ENCODE measurements at places on chromosomes 2 and 18.

DNA sequence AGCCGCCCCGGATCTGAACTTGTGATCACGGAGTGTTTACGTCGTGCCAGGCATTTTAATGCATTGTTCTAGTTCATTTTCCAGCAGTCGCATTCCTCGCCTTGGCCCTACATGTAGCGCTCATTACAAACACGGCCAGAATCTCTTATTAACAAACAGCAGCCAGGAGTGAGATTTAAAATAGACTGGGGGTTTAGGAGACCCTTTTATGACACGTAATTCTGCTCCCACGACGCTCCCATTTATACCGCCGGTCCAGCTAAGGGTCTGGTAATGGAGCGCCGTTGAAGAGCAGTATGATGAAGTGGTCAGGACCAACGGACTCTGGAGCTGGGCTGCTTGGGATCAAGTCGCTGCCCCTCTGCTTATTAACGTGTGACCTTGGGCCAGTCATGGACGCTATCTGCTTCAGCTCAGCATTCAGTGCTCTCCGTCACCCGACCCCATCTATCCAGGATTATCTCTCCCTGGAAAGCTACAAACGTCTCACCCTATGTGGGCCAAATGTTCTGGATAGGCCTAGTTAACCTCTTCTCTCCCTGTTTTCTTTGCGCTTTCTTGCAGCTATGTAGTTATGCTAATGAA, 745 bp downstream of the MSH2 start:
- DNase-seq: no peak

GRCh38 chr18:9561759-9562158, 52.6 kb downstream of the PPP4R1 start:
- no peak for DNase-seq

DNA sequence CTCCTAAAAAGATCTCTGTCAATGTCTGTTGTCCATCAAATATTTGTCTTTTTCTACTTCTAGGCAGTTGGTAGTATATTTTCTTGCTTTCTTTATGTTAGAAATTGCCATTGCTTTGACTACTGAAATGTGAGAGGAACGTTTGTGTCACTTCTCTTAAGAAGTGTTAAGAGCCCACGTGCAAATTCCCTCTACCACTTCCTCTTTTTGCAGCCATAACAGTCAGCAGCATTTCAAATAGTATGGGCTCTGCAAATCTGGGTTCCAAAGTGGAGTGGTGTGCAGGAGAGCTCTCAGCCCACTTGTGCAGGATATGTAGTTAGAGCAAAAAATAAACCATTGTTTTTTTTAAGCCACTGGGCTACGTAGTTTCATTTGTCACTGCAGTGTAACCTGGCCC, 314.0 kb downstream of the MEIS1 start:
- no peak for DNase-seq

- no peak for DNase-seq
Measured at GRCh38 chr2:71457123-71457915, 4.0 kb downstream of the DYSF start.

GRCh38 chr2:60119778-60120177, 433.7 kb downstream of the BCL11A start:
- DNase-seq: no peak

DNA sequence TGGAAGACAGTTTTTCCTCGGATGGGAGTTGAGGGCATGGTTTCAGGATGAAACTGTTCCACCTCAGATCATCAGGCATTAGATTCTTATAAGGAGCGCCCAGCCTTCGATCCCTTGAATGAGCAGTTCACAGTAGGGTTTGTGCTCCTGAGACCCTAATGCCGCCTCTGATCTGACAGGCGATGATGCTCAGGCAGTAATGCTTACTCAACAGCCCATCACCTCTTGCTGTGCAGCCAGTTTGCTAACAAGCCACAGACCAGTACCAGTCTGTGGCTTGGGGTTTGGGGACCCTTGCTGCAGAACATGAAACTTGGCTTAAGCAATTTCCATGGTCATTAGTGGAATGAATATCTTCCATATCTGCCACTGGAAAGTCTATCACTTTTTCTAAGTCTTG, 56.4 kb downstream of the GORASP2 start:
- no peak for DNase-seq

GRCh38 chr2:210568108-210568507, 11.7 kb downstream of the CPS1 start:
- DNase-seq: no peak

DNA sequence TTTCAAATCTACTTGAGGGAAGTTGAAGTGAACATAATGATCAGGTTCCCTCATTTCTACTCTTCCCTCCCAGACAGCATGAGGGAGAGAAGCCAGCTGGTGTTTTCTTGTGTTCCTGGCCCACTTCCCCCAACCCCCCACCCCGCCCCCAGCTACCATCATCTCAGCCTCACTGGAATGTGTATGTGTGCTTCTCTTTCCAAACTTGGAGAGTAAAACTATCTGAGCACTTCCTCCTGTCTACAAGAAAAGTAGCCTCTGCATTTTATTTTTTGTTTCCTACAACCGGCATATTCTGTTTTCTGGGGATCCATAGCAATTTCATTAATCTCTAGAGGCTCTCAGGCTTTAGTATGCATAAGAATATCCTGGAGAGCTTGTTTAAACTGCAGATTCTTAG, 53.6 kb upstream of the GRHL1 start:
- no peak for DNase-seq

- peak; percentile 30 for DNase-seq
Measured at GRCh38 chr18:51153659-51154371, 43.7 kb downstream of the MEX3C start.

DNA sequence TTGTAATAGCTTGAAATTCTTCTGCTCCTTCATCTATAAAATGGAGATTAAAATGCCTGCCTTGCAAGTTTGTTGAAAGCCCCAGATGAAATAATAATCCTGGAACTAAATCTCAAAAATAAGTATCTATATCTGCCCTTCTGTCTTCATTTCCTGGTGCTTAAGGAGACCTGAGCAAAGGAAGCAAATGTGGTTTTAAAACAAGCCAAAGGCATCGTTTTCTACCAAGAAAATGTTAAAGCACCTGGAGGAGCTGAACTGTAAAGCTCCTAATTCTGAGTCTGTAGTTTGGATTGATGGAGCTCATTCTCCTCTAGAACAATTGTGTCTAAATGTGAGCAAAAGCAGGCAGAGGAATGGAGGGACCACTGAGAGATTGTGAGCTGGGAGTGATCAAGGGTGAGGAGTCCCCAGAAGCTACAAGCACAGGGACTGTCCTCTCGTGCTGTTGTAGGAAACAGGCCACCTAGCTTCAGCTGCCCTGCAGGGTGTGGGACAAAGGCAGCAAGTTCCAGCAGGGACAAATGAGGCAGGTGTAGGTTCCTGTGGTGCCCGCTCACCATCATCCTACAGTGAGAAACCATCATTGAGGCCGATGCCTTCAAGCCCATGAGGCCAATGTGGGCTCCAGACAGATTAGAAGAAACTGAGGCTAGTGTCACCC, 420.7 kb upstream of the TRIB2 start:
- no peak for DNase-seq

GRCh38 chr2:66279024-66279423, 155.9 kb upstream of the MEIS1 start:
- DNase-seq: no peak

DNA sequence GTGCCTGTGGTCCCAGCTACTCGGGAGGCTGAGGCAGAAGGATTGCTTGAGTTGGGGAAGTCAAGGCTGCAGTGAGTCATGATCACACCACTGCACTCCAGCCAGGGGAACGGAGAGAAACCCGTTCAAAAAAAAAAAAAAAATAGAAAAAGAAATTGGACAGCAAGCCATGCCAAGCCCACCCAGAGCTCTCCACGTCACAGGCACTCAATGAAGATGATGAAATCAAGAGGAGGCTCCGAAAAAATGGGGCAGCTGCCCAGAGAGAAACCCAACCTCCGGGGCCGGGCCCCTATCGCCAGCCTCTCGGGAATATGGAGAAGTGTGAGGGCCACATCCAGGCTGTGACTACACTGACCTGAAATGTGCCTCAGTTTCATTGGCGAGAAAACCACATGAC, 40.0 kb downstream of the BIN1 start:
- no peak for DNase-seq
